Stimulated activated CD8-positive, alpha-beta memory T cell treated with anti-CD3 and anti-CD28 coated beads, Interleukin-12 subunit alpha, Interleukin-12 subunit beta, amount 100 ng/mL, for 4 hours (primary cell): ENCODE measurements at places on chromosomes 7 and 10.

- DNase-seq = no peak
Observed at GRCh38 chr10:103967448-103968071, 620 bp downstream of the SLK start.

DNA sequence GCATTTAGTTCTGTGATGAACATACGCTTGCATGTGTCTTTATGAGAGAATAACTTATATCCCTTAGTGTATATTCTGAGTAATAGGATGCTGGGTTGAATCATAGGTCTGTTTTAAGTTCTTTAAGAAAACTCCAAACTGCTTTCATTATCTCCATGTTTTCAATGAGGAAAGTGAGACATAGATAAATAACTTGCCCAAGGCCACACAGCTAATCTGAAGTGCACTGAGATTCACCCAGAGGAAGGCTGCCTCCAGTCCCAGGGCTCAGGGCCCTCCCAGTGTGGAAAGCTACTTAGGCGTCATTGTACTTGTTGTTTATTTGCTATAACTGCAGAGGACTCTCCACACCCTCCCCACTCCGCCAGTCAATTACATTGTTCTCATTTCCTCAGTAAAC lies 126.7 kb downstream of the INHBA start:
- DNase-seq = no peak

GRCh38 chr7:121546632-121547543 lies 150.8 kb upstream of the FAM3C start:
- DNase-seq = no peak

DNA sequence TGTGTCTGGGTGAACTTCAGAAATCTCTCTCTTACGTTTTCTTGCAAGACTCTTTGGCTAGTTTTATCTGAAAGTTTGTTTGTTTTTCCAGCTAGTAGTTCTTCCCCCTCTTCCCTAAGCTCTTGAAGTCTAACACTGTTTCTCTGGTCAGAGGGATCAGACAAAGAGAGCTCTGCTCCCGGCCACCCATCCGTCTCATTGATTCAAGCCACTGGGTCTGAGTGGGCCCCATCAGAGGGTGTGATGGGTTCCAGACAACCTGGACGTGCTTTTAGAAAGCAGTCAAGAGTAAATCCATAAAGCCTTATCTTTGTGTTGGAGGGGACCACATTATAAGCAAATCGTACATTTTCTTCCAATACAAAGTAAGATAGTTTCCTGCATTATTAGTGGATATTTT lies 242.6 kb upstream of the C7orf33 start:
- no peak for DNase-seq

- DNase-seq = no peak
Observed at GRCh38 chr7:139995017-139995915, 67.5 kb downstream of the PARP12 start.

DNA sequence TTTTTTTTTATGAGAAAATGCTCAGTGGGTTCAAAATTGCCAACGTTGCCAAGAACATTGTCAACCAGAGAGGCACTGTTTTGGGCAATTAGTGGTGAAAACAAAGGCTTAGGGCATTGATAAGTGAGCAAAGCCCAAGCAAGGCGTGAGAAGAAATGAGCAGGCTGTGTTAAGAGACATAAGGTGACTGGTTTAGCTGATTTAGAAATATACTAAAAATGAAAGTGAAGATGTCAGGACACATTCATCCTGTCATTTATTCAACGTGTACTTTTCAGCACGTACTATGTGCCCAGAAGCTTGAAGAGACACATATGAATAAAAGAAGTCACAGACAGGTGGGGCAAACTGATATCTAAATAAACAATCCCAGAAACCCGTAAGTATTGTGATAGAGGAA lies 31.8 kb downstream of the AOAH start:
- no peak for DNase-seq

DNA sequence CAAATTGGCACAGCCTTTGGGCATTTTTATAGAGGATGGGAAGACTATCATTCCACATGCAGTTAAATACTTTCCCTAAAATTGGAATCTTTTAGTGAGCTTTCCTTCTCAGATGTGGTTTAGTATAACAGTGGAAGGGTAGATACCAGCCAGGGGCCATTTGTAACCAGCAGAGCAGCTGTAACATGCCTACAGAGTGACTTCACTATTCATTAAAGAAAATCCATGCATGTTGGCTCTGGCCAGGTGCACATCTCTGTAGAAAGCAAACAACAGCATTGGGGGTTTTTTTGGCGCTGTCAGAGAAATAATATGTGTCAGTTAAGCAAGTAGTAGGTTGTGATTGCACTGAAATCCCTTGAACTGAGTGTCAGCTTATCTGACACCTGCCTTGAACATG lies 115.6 kb downstream of the LHFPL3 start:
- no peak for DNase-seq

- DNase-seq = no peak
Observed at GRCh38 chr7:117034851-117035464, 81.7 kb downstream of the ST7 start.

- no peak for DNase-seq
Observed at GRCh38 chr10:126181626-126182025, 206.7 kb downstream of the ADAM12 start.

DNA sequence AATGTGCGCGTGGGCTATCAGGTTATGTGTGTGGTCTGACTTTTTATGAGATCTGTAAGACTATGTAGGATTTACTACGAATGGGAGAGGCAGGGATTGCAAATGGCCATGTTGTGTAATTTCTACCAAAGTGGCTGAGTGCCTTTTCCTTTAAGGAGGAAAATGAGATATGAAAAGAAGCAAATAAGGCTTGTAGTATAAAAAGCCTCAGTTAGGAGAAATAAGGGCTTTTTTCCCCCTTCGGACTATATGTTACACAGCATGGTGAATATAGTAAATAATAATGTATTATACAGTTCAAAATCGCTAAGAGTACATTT lies 447 bp upstream of the GPAM start:
- no peak for DNase-seq

- no peak for DNase-seq
Observed at GRCh38 chr7:55588976-55589604, 16.8 kb upstream of the VOPP1 start.

DNA sequence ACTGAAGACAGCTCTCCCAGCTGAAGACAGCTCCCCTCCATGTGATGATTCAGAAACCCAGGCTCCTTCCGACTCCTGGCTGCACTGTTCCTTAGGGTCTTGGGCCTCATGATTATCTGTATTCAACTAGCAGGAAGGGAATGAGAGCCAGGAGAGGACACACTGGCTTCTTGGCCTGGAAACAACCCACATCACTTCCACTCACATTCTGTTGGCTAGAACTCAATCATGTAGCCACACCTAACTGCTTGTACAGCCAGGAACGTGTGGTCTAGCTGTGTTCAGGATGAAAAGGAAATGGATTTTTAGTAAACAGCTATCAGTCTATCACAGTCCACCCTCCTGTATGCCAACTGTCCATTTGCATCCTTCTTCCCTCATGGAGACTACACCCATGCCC lies 30.5 kb upstream of the XPNPEP1 start:
- no peak for DNase-seq

- no peak for DNase-seq
Observed at GRCh38 chr7:92725161-92725925, 111.0 kb downstream of the CDK6 start.

- DNase-seq = no peak
Observed at GRCh38 chr7:19530261-19530660, 178.6 kb downstream of the POLR1F start.

DNA sequence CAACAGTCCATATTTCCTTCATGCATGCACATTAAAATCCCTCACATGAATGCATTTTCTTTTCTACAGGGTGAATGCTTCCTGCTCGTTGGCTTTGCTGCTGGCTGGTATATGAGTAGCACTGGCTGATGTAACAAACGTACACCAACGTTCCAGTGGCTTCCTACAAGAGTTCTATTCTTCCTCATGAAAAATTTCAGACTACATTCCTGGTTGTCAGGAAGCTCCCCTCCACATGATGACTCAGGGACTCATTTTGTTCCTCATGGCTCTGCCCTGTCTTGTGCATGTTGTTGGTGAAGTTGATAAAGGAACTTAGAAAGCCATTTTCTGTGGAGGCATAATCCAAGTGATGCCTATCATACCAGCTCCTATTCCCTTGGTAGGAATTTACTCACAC lies 470.7 kb upstream of the KLF6 start:
- no peak for DNase-seq

GRCh38 chr10:66719483-66719882 lies 206.4 kb upstream of the LRRTM3 start:
- DNase-seq = no peak

- no peak for DNase-seq
Observed at GRCh38 chr7:92421676-92422435, 25.4 kb upstream of the GATAD1 start.

DNA sequence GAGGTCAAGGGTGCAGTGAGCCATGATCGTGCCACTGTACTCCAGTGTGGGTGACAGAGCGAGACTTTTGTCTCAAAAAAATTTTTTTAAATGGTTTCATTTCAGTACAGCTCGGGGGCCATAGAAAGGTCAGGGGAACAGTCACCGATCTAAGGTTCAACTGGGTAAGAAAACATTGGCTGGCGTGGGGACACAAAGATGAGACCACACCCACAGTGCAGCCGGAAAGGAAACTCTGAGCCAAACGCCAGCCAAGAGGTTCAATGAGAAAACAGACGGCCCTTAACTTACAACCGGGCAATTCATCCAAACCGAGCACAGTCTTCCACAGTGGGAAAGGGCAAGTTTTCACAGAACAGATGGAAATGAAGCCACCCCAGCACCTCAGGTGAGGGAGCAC lies 65.1 kb downstream of the SLC37A3 start:
- no peak for DNase-seq

GRCh38 chr7:45027774-45028114 lies 27.7 kb downstream of the CCM2 start:
- DNase-seq = no peak

- no peak for DNase-seq
Observed at GRCh38 chr7:27103489-27104226, 1.2 kb upstream of the HOXA2 start.

GRCh38 chr7:8149222-8149621 lies 112.7 kb downstream of the ICA1 start:
- DNase-seq = no peak

- DNase-seq = no peak
Observed at GRCh38 chr10:113499806-113500205, 53.0 kb upstream of the HABP2 start.

DNA sequence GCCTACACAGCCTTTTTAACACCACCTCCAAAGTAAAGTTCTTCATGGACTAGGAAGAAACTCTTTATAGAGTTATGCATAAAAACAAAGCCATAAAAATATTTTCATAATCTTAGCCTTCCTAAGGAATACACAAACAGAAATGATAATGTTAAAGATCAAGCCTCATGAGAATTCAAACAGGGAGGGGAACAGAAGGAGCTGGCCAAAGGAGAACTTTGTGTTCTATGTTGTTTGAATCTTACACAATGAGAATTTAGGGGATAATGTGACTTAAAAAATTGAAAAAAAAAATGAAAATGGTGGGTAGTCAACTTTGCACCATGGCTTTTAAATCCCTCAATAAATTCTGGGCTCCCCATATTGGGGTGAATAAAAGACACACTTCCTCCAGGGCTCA lies 9.1 kb upstream of the PILRB start:
- no peak for DNase-seq

DNA sequence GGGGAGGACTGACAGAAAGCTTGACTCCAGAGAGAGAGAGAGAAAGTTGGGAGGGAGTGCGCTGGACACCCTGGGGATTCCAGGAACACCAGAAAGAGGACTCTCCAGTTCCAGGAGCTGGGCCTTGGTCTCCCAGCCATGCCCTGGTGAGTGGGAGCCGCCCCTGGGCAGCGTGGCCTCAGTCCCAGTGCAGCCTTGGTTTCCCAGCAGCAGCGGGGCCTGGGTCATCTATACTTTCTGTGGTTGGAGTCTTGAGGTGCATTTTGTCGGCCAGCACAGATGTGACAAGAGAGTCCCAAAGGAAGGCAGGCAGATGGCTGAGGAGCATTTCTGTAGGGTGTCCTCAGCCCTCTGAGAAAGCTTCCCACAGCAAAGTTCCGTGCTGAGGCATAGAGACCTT lies 334.7 kb upstream of the ZNF32 start:
- no peak for DNase-seq

DNA sequence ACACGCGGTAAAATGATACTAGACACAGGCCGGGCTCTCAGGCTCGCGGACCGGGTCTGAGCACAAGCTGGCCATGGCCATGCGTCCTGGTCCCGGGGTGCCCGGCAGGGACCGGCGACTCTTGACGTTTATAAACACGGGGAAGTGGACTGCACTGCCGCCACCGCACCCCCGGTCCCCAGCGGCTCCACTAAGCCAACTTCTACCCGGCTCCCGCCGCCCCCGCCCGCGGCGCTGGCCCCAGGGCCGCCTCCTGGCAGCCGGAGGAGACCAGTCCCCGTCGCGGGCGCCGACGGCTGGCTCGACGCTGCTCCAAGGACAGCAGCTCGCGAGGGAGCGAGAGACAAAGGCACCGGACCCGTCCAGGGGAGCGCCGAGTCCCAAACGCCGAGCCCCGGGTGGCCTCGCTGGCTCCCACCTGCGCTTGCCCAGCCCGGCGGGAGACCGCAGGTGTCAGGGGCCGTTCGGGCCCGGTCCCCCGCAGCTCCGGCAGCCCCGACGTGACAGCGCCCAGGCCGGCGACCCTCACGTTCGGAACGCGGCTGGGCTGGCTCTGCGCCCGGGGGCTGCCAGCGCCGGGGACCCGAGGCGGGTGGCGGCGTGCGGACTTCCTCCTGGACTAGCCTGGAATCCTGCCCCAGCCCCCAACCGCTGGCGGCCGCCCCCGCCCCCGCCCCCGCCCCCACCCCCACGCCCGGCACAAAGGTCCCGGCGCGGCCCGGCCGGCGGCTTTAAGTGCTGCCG lies 517 bp downstream of the ITGB1 start:
- DNase-seq = peak; percentile 22

GRCh38 chr7:157008206-157009169 lies 2.0 kb downstream of the MNX1 start:
- no peak for DNase-seq

- DNase-seq = no peak
Observed at GRCh38 chr10:48266528-48266927, 8.0 kb downstream of the FRMPD2 start.

GRCh38 chr7:79149831-79150230 lies 303.6 kb downstream of the MAGI2 start:
- no peak for DNase-seq

DNA sequence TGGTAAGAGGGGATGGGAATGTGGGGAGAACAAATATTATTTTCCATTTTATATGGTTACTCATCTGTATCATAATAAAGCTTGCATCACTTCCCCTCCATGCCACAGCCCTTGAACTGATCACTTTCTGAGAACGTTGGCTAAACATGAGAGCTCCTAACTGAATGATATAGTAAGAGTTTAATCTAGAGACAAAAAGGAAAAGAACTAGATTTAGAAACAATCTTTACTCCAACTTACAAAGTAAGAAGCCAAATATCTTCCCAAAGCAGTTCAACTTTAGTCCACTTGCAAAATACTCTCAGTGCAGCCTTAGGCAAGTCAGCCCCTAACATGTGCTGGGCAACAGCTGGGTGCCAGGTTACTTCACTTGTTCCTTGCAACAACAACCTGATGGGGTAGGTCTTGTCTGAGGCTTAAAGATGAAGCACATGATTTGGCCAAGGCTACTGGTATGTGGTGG lies 20.3 kb downstream of the SMURF1 start:
- DNase-seq = no peak
